NCI-H69 (cell line): ENCODE measurements at places on chromosomes 2 and 18.

DNA sequence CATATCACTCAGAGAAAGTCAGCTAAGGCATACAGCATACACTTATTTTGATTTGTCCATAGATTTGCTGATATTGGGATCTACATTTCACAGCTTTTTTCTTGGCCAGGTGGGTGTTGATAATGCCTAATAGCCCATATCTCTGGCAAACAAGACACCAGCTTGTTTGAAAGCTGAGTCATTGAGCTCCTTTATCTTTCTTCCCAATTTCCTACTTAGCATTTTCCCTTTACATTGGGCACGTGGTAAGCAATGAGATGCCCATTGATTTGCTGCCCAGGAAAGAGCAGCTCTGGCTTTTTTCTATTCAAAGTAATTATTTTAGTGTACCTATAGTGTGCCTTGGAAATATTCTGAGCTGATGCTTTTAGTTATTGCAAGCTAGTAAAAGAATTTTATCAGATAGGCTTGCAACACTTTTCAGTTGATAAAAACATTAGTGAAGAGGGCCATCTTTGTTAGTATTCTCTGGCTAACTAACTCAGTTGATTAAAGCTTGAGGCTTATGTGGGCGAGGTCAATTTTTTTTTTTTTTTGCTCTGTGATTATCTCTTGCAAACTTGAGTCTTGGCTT lies 79.6 kb downstream of the OSBPL6 start:
- DNase-seq: peak; percentile 9

GRCh38 chr18:50113726-50114125 lies 81.2 kb downstream of the MYO5B start:
- DNase-seq: peak; percentile 89

DNA sequence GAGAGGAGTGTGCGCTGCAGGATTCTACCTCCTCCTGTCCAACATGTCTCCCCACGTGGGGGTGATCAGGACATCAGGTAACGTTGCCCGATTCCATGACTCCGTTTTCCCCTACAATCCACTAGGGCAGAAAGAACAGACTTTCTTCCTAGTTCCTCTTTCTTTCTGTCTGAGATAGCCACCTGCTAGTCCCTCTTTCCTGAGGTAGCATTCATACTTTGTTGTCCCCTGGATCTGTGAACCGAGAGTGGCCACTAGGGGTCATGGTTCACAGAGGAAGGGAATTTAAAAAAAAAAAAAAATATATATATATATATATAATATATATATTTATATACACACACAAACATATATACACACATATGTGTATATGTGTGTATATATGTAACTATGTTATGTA lies 210.0 kb upstream of the ZNF521 start:
- DNase-seq: peak; percentile 45

DNA sequence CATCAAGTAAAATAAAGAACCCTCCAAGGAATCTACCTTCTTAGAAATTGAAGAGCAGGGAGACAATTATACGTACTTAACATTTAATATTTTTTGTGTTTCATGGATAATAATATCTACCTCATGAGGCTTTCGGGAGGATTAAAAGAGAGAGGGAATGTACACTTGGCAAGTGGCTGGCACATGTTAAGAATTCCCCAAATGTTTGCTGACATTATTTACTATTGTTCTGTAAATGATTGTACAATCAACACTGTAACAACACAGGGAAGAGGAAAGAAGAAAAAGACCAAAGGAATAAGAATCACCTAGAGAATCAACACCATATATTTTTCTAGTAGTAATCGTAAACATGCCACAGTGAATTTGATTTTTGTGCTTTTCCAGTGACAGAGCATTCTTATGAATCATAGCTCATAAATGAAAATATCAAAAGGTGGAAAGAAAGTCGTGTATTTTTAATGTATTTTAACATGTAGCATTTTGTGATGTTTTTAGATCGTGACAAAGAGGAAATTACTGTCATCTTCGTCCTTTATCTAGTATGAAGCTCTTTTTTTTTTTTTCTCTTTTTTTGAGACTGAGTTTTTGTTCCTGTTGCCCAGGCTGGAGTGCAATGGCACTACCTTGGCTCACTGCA lies 67.3 kb downstream of the B3GNT2 start:
- DNase-seq: no peak

GRCh38 chr2:120740375-120740764 lies 4.7 kb downstream of the GLI2 start:
- no peak for DNase-seq

DNA sequence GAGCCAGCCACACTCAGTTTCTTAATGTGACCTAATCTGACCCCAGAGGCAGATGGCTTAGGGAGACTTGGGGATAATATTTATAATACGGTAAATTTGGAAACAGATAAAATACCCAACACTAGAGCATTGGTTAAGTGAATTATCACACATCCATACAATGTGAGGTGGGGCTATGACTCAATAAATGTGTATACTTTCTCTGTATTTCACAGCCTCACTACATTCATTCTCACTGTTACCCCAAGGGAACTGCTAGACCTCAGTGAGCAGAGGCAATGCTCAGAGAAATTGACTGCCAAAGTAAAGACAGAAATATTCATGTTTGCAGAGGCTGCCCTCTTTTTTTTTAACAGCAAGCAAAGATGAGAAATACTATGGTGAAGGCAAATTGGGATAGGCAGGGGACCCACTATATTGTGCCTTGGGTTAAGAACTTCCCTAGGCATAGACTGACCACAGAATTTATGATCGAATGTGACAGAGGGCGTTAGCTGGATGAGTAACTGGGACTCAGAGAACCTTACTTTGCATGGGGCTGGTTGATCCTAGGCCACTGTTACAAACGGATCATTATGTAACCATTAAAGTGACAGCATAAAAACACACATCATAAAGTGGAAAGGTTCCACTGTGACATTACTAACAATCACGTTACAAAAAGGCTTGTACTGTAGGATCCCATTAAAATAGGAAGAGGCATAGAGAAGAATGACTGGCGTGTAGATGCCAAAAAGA lies 246.0 kb upstream of the LYPD1 start:
- DNase-seq: no peak

GRCh38 chr2:176096243-176096985 lies 3.2 kb upstream of the HOXD12 start:
- peak; percentile 19 for DNase-seq

DNA sequence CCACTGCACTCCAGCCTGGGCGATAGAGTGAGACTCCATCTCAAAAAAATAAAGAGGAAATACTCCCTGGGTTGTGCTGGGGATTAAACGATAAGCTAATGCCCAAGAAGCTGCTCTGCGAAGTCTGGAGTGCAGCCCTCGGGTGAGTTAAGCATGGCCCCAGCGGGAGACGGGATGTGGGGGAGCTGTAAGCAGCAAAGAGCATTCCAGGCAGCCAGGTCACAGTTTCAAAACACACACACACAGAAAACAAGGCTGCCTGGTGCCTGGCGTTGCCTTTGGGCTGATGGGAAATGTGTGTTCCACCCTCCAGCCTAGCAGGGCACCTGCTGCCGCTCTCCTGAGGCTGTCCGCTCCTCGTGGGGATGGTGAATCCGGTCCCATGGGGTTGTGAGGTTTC lies 24.1 kb downstream of the ODC1 start:
- no peak for DNase-seq

DNA sequence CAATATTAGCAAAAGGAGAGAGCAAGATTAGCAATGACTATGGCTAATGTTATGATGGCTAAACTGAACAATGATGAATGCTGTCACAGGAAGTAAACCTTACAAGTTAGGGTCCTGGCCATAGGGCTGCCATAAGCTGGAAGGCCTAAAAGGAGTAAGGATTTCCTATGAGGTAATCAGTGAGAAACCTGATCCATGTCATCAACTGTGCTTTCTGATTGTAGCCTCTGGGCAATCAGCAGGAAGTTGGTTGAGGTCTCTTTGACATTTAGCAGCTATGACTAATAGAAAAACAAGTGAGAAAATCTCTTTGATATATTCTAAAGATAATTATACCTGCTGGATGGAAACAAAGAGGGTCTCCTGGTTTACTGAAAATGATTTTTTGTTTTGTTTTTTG lies 193.0 kb downstream of the RAB3GAP1 start:
- peak; percentile 87 for DNase-seq

GRCh38 chr18:1585881-1586488 lies 681.3 kb downstream of the ADCYAP1 start:
- DNase-seq: peak; percentile 77

DNA sequence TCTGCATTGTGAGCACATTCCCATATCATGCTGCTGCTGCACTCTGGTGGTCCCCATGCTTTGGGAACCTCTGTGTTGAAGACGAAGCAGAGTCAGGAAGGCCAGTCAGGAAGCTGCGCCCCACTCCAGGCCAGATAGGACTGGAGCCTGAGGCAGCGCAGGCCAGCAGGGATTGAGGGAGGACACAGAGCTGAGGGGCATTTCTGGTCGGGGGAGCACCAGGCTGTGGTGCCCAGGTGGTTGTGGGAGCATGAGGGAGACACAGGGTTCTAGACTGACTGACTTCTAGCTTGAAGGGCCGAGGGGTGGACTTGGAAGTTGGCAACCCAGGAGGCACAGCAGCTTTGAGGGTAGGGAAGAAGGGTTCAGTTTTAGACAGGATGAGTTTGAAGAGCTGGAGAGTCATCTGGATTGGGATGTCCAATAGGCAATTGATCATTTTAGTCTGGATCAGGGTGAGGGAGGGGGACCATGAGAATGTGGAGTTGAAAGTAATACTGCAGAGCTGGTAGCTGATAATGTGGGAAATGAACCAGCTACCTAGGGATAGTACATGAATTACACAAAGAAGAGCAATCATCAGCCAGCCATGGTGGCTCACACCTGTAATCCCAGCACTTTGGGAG lies 1.4 kb upstream of the ACTG2 start:
- DNase-seq: no peak

DNA sequence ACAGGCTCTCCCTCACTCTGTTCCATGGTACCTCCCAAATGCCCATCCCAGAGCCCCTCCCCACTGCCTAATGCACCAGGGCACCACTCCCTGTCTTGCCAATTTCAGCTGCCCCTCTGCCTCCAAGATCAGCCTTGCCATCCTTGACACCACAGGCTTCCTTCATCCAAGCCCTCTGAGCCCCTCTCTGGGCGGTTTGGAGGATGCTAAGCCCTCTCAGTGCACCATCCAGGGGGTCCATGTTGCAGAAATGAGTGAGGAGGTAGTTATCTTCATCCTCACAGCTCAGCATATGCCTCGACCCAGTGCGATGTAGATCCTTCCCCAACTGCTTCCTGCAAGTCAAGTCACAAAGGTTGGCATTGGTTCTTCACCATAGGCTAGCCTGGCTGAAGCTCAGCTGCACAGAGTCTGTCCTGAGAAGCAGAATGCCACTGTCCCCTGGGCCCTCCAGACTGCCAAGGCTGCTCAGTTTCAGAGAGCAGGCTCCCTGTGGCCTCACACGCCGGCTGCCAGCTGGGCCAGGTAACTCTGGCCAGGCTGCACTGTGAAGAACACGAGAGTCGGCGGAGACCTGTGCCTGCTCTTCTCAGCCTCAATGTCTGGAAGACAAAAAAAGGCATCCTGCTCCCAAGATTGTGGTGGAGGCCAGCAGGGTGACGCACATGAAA lies 9.9 kb upstream of the MAP3K2 start:
- DNase-seq: peak; percentile 38

GRCh38 chr2:142755191-142755590 lies 122.3 kb upstream of the KYNU start:
- no peak for DNase-seq

GRCh38 chr2:233449081-233449901 lies 95.0 kb downstream of the DGKD start:
- no peak for DNase-seq

DNA sequence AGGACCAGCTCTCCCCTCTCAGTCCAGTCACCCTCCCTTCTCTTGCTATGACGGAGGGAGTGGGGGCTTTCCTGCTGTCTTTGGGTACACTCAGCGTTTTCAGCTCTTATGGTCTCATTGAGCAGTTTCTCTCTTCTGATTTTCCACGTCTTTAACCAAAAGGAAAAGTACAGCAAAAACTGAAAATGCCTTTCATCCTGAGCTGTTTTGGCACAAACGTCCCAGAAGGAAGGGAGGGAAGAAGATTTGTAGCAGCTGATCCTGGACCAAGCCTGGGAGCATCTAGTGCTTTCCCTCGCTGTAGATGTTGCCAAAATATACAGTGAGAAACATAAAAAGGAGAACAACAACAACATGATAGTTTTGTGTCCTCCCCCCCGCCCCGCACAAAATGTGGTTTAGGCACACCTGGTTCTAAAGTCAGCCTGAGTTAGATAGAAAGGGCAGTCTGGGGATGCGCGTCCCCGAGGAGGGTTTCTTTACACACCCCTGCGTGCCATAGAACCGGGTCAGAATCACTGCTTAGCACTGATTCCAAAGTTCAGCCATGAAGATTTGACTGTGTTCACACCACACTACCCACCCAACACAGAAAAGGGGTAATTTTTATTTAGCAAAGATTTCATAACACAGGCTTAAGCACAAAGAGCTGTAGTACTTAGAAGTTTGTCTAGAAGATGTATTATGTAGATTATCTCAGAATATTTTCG lies 53.4 kb downstream of the SLC40A1 start:
- no peak for DNase-seq

GRCh38 chr2:61726456-61727209 lies 127.2 kb downstream of the FAM161A start:
- no peak for DNase-seq

- DNase-seq: no peak
These were observed 105.2 kb downstream of the RBM43 start for GRCh38 chr2:151156431-151156830.

DNA sequence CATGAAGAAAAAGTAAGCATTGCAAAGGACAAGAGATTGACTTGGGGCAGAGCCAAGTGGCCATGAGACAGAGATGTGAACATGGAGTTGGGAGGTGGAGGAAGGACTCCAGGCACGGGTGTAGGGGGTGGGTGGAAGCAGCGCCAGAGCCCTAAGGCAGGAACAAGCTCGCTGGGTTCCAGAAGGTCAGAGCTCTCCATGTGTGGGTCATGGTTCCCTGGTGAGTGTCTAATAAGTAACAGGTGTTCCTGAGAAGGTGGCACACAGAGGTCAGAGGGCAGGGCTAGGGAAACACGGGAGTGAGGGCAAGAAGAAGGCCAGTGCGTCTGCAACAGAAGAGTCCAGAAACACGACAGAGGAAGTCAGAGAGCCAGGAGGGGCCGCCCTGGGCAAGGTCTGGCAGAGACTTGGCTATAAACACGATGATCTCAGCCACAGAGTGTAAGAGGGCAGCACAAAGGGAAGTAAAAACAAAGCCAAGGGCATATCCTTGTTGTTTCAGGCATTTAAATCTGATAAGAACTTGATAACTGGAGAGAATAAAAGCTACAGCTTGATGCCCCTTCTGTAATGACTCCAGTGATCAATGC lies 260.8 kb downstream of the TGIF1 start:
- peak; percentile 89 for DNase-seq

- peak; percentile 27 for DNase-seq
These were observed 210.5 kb downstream of the BCL2 start for GRCh38 chr18:63109022-63109421.

DNA sequence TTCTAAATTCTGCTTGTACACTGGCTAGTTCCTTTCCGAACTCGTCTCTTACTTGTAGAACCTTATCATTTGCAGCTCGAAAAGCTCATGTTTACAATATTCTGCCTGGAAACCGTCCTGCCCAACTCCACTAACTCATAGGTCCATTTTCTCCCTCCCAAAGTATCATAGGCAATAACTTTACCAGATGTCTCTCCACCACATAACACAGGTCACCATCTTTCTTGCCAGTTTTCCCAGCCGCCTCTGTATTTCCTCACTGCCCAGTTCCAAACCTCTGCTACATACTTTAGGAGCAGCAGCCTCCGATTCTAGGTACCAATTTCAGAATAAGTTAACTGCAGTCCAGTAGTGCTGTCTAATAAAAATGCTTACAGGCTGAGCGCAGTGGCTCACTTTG lies 259.5 kb downstream of the GLI2 start:
- DNase-seq: no peak

GRCh38 chr2:96131152-96131812 lies 7.0 kb downstream of the ASTL start:
- no peak for DNase-seq
